ENCODE measurements at places on chromosomes 16 and 17. TPM values are rescaled to one million over a fixed set of nuclear protein-coding genes. Genes with fewer than 3 reads are reported as not detected.

Gene CCDC137
- 17.5 TPM for total RNA-seq

Gene USP31
- total RNA-seq: 12.3 TPM

GRCh38 chr17:62075308-62075815 is 10.3 kb upstream of the MED13 start:
- no peaks in the 10 kb centered on the region for H3K36me3 ChIP-seq
- H3K4me3 ChIP-seq: no peak overlapping the region
- DNase-seq: no peak
- H3K27ac ChIP-seq: no peak overlapping the region

GRCh38 chr17:6153375-6153774 is 83.2 kb downstream of the WSCD1 start:
- H3K27me3 ChIP-seq: peaks cover 48% of the 10 kb centered on the region
- H3K4me3 ChIP-seq: no peak overlapping the region
- no peaks in the 10 kb centered on the region for H3K4me1 ChIP-seq
- no peaks in the 10 kb centered on the region for H3K36me3 ChIP-seq
- H3K27ac ChIP-seq: no peak overlapping the region

DNA sequence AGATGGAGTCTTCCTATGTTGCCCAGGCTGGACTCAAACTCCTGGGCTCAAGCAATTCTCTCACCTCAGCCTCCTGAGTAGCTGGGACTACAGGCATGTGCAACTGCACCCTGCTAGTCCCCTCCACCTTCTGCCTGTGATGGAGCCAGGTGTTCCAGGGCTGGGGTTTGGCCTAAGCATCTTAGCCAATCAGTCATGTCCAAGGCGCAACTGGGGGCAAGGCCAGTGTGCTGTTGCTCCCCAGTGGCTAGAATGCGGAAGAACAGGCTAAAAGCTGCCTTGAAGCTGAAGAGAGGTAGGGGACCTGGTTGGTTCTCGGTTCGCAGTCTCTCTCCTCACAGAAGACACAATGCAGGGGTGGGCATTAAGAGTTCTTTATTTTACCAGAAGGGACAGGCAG is 18.6 kb downstream of the FLOT2 start:
- H3K36me3 ChIP-seq: peaks cover 26% of the 10 kb centered on the region
- DNase-seq: no peak
- no peak overlapping the region for H3K4me3 ChIP-seq
